ENCODE measurements at places on chromosomes 7 and 10. TPM values are rescaled to one million over a fixed set of nuclear protein-coding genes. Genes with fewer than 3 reads are reported as not detected.

MRPS17 gene
- 12.4 TPM for total RNA-seq

GPR37 gene
- not detected for total RNA-seq

TPK1 gene
- 20.6 TPM for total RNA-seq

TRPV5 gene
- total RNA-seq: 0.13 TPM

CALHM2 gene
- total RNA-seq: 18.2 TPM

COL1A2 gene
- total RNA-seq: not detected

SHH gene
- not detected for total RNA-seq

SKIDA1 gene
- 0.06 TPM for total RNA-seq

NMT2 gene
- 35.6 TPM for total RNA-seq

MSS51 gene
- total RNA-seq: 4.9 TPM

NPY gene
- total RNA-seq: not detected

LIPF gene
- total RNA-seq: not detected

FAM13C gene
- not detected for total RNA-seq

CAV1 gene
- total RNA-seq: not detected

ARHGAP22 gene
- 0.32 TPM for total RNA-seq

GARIN1A gene
- 1.8 TPM for total RNA-seq

HOXA5 gene
- total RNA-seq: not detected

KCNH2 gene
- 0.77 TPM for total RNA-seq

HTRA1 gene
- not detected for total RNA-seq

TEX47 gene
- not detected for total RNA-seq

IRF5 gene
- total RNA-seq: 22.5 TPM

KIF5B gene
- total RNA-seq: 44.7 TPM

PCLO gene
- total RNA-seq: 0.03 TPM

AGBL3 gene
- total RNA-seq: 1.8 TPM

CNPY4 gene
- total RNA-seq: 21.6 TPM

CXCL12 gene
- not detected for total RNA-seq

GHRHR gene
- not detected for total RNA-seq

MDFIC gene
- total RNA-seq: 64.1 TPM
